ENCODE measurements at places on chromosomes 13 and 19.

DNA sequence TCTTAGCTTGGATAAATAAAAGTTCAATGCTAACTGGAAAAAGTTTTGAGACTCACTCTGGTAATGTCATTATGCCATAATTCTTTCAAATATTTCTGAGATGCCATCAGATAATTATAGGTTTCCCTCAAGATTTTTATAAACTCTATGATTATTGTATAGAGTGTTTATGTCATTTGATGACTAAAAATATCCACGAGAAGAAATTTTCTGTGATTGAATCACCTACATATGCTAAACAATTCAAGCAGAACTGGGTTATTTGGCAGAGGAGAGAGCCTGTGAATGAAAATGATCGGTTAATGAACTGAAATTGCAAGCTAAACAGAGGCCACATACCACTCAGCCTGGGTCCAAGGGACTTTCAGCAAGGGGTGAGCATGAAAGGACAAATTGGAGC, 92.6 kb upstream of the TSC22D1 start:
- no peak for DNase-seq

GRCh38 chr13:21541980-21542379, 62.0 kb downstream of the MICU2 start:
- no peak for DNase-seq

- no peak for DNase-seq
Measured at GRCh38 chr13:106529415-106530170, 5.9 kb downstream of the EFNB2 start.

DNA sequence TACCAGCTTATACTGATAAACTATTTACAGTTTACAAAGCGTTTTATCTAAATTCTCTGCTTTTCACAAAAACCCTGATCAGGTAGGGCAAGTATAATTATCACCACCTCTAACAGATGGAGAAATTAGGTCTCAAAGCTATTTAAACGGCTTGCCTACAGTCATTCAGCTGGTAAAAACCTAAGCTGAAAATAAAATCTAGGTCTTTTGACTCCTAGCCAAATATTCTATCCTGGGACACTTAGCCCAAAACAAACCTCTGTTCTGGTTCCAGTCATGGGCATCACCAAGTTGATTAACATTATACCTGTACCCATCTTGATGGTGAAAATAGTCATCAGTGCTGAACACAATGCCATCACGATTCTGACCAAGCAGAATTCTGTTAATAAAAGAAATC, 11.4 kb downstream of the N4BP2L2 start:
- no peak for DNase-seq

DNA sequence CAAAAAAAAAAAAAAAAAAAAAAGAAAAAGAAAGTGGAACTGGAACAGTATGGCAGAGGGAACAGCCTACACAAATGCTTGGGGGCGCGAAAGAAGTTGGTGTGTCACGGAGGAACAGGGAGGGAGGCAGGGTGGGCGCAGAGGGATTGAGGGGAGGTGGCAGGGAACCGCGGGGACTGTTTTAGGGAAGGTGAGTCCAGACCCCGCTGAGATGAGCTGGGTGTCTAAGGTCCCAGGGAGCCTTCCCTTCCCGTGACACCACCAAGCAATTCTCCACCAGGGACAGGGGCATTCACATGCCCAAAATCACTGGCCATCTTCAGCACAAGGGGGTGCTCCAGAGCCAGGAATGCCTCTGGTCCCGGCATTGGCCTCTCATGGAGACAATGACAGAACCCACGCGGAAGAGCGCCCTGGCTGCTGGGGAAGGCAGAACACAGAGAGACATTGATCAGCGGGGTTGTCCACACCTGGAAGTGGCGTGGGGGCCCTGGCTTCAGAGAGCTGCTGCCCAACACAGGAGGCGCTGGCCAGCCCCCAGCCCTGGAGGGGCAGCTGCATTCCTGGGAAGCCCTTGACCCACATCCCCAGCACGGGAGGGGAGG, 6.9 kb downstream of the PEAK3 start:
- no peak for DNase-seq

- DNase-seq = no peak
Measured at GRCh38 chr13:46340011-46340410, 47.0 kb downstream of the RUBCNL start.

DNA sequence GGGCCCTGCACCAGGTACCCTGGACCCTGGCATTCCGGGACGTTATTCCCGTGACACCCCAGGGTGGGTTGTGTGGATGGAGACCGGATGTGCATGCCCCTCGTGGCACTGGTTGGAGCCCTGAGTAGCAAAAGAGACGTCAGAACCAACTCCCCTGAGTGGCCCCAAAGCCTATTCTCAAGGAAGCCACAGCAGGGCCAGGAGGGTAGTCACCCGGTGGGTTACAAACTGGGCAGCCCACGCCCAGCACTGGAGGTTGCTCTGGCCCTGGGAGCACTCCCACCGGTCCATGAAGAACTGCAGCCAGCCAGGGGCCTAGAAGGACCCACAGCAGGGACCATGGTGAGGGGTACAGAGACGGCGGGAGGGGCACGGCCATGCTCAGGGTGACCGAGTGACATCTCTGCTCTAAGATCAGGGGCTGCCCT, 7.5 kb downstream of the KLF16 start:
- DNase-seq = no peak

DNA sequence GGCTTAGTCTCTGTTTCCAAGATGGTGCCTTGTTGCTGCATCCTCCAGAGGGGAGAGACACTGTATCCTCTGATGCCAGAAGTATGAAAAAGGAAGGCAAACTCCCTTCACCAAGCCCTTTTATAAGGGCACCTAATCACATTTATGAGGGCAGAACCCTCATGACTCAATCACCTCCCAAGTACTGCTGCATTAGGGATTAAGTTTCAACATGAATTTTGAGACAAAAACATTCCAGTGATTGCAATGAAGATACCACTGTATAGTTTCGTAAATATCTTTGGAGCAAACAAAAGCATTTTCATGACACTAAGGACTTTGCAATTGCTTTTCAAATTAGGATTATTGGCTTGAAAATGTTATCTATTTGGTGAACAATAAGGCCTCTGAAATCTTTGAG, 63.8 kb downstream of the RNF17 start:
- DNase-seq = no peak

All from AG09309 (cell line).